ENCODE measurements at places on chromosomes 12 and 14.

DNA sequence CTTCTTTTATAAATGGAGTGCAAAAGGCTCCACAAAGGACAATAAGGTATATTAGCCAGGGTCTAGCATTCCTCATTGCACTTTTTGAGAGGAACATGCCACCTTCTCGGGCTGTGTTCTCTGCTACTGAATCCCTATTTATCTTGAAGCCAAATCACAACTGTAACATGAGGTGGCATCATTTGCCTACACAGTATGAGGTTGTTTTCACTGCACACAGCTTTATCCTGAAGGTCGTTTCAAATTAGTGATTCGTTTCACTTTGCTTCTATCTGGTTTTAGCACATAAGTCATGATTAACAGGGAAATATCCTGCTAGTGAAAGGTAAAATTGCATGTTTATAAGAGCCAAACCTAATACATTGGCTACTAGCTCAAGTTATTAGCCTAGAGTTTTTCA, 153.8 kb downstream of the SLC35F4 start:
- DNase-seq: no peak

GRCh38 chr14:43198465-43198864, 1308.6 kb downstream of the FSCB start:
- DNase-seq: no peak

DNA sequence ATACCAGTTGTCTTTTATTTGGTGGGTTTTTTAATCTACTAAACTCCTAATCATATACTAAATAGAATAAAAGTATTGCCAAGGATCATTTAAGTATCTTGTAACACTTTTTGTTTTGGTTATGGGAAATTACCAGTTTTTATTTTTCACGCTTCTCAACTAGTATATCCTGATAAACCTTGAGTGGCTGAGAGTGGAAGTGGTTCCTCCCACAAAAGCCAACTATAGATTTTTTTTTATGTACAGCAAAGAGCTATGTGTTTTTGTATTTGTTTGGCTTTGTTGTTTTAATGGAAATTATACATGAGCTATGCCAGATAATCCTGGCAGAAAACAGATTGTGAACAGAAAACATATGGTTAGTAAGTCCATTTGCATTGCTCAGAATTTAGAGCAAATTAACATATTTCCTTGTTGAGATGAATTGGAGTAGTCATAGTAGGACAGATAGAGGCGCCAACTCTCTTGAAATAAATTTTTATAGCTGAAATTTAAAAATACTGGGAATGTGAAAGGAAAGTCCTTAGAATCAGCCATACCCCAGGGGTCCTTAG, 60.9 kb upstream of the PSMA6 start:
- DNase-seq: no peak

DNA sequence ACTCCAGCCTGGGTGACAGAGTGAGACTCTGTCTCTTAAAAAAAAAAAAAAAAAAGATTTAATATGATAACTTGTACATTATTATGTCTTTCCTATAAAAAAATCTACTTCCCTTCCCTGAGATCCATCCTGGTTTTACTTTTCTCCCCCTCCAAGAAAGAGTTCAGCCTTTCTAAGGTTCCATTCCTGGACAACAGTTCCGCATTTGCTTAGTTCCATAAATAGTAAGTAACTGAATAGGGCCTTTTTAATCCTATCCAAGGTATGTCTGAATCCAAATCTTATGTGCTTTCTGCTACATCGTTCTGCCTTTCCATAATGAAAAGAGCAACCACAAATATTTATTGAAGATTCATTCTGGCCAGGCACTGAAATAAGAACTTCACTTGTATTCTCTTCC, 187.8 kb downstream of the DACT1 start:
- no peak for DNase-seq

DNA sequence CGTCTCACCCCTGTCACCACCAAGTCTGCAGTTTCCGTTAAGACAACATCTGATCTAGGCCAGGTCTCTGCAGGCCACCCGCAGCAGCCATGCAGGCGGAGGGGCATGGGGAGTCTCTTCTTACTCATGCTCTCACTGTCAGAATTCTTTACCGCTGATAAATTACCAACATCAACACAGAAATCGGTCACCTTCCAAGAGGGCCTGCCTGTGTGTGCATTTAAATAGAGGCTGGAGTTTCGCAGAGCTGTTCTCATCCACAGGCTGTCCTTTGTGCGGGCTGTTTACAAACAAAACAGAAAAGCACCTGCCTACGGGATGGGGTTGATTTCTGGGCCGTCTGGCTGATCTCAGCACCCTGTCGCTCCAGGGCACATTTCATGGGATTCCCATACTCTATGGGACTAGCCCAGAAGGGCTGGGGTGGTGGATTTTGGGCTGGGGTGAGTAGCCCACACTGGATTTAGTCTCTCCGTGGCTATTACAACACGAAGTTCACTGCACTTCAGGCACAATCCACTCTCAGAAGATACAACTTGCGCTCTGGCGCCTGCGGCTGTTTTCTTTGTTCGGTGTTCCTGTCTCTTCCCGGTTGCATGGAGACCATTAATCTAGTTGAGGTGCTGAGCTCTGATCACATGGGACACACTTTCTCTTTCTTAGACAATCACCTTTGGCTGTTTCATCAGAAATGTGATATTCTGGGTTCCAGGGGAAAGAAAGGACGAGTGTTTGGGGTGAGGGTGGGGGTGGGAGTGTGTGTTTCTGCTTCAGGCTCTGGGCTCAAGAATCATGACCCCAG, 331.1 kb downstream of the GLT1D1 start:
- DNase-seq: no peak

DNA sequence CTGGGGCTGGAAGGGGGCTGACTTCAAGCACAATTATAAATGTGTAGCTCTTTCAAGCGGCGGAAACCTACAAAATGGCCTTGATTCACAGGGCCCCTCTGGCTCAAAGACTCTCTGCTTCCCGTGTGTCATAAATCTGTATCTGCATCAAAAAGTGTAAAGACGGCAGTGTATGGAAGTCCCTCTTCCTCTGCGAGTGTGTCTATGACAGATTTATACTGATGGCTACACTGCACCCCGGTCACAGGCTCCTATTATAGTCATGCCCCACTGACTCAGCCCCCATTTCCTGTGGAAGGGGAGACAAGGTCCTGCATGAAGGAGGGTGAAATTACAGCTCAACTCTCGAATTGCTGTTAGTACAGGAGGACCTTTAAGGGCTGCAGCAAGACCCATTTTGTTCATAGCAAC, 68.6 kb downstream of the HMGA2 start:
- DNase-seq: no peak

- DNase-seq: no peak
Observed at GRCh38 chr14:73426877-73427276, 31.5 kb downstream of the NUMB start.

All from GM12892 (cell line).